Muscle of back (tissue), 13 donors: ENCODE measurements at places on chromosomes 3 and 15.
A peak's percentile ranks its signal among the peaks of the same experiment; 100 is the strongest.

- no peak for DNase-seq
Observed at GRCh38 chr15:63018639-63019038, 23.9 kb upstream of the TPM1 start.

GRCh38 chr15:27873039-27873438, 226.1 kb downstream of the OCA2 start:
- DNase-seq = no peak

DNA sequence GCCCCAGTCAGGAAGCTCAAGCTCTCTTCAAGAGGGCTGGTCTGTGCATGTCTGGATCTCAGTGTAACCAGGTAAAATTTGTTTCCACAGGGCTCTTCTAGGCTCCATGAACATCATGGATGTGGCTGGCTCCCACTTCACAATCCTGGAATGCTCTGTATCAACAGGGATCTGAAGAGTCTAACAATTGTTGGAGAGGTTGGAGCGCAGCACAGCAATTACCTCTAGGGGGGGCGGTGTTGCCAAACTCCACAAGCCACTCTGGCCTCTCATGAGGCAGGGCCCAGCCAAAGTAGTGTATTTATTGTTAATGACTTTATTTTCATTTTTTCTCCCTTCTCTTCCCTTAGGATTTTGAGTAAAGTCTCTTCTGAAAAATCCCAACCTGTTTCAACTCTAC, 6.1 kb upstream of the EIF2B5 start:
- no peak for DNase-seq

DNA sequence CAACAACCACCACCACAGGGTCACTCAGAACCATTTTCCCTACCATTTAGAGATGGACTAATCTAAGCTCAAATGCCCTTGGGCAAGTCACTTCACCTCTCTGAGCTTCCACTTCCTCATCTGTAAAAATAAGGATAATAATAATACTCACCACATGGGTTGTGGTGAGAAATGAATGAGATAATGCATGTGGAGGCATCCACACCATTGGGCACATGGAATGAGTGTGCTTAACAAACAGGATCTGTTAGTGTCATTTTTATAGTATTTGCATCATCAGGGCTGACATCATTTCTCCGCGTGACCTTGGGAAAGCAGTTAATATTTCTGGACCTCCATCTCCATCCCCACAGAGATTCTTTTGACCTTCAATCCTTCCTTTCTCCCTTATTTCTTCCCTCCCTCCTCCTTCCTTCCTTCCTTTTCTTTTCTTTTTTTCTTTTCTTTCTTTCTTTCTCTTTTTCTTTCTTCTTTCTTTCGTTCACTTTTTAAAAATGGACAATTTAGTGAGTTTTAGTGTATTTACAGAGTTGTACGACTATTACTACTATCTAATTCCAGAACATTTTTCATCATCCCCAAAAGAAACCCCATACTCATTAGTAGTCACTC, 7.7 kb upstream of the RFT1 start:
- no peak for DNase-seq

DNA sequence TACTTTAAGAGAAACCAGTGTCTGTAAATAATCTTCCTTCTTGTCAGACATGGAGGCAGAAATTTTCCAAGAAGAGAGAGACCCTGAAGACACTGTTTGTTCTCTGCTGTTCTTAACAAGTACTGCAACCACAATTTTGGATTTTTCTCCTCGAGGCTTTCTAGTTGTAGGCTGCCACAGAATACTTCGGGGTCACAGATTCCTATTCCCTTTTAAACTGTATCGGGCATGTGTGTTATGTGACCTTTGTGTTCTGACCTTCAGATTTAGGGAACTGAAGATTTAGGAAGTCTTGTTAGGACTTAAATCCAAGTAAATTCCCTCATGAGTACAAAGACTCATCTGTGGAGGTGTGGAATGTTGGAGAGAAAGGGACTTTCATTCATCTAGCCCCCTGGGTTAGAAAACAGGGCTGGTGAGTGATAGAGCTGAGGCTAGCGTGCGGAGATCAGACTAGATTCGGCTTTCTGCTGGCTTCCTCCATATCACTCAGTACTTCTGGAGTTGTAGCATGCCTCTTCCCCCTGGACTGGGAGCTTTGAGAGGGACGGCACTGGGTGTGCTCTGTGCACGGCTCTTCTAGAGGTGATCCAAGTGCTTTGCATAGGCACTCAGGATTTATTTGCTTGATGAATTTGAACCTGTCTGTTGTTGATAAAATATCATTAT, 237.0 kb downstream of the LPP start:
- no peak for DNase-seq

GRCh38 chr15:22947101-22948000, 32.8 kb downstream of the CYFIP1 start:
- DNase-seq = no peak

- DNase-seq = peak; percentile 75
Observed at GRCh38 chr3:12947504-12948369, 106.4 kb upstream of the RPL32 start.

DNA sequence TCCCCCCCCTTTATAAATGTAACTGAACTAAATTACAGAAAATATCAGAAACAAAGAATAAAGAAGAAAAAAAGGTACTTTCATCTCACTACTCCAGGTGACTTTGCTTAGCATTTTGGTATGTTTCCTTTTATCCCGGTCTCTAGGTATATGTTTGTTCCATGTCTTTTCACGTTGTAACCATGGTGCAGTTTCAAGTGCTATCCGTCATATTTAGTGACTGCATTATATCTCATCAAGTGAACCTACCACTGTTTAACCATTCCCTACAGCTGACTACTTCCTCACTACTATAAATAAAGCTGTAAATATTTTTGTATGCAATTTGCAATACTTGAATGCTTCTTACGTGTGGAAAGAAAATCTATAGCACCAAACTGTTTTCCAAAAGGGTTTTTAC, 2.2 kb downstream of the BTBD1 start:
- DNase-seq = no peak

GRCh38 chr3:123406598-123406997, 42.3 kb downstream of the ADCY5 start:
- DNase-seq = no peak

DNA sequence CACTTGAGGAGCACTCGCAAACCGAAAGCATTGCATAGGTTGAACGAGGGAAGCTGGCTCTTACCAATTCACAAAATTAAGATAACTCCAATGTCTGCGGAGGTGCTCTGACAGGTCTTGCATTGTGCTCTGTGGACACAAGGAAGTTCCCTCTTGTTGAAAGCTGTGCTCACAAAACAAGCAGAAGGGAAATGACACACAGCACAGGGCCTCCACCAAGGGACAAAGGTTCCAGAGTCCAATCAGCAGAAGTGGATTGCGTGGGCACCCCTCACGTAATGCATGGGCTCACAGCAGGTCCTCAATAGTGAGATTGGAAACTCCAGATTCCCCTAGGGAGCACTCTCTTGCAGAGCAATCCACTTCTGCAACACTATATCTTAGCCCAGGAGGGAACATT, 89.9 kb downstream of the ATP10A start:
- no peak for DNase-seq

DNA sequence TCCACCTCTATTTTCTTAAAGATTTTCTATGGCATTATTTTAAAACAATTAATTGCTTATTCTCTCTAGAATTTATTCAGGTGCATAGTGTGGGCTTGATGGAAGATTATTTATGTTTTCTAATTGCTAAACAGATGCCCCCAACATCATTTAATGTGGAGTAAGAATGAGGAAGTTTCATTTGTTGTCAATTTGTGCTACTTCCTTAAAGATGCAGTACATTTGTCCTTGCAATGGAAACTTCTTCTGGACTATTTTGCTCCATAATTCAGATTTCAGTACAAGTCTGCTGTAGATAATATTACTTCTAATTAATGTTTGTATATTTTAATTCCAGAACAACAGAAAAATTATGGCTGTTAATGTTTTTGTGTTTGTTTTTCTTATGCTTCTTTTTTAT, 104.8 kb downstream of the TGFBR2 start:
- DNase-seq = no peak

DNA sequence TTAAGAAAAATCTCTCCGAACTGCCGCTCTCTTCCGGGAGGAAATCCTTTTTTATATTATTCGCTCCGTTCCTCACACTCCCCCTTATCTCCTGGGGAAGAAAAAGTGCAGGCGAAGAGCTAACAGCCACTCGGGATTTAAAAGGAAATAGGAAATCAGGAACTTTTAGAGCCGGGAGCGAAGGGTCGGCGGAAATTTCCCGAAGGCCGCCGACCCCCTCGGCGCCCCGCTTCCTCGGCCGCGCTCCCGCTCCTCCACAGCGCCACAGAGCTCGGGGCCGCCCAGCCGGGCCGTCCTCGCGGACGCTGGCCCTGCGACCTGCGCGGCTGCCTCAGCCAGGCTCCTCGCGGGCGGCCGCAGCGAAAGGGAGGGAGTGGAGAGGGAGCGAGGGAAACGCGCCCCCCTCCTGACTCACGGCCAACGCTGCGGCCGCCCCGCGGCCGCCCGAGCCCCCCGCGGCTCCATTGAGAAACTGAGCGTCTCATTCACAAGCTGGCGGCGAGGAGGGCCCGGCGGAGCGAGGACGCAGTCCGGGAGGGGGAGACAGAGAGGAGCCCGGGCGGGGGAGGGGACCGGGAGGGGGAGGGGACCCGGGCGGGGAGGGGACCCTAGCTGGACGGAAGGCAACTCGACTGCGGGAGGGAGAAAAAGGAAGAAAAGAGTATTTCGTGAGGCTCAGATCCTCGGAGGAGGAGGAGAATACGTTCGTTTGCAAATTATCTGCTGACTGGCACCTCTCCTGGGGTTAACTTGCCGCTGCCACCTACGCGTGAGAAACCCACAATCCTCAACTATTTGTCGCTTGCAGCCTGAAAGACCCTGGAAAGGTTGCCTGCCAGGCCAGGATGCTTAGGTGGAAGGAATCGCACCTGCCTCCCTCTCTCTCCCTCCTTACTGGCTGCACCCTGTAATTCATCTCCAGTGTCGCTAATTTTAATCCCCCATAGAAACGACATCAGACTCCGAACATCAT, at the start of gene PTPN9:
Gene PTPN9 (minus strand): TSS at position 368 of the 973 bp plus-strand sequence. CDS start 539 bp downstream, outside the sequence.
- DNase-seq = peak; percentile 83

DNA sequence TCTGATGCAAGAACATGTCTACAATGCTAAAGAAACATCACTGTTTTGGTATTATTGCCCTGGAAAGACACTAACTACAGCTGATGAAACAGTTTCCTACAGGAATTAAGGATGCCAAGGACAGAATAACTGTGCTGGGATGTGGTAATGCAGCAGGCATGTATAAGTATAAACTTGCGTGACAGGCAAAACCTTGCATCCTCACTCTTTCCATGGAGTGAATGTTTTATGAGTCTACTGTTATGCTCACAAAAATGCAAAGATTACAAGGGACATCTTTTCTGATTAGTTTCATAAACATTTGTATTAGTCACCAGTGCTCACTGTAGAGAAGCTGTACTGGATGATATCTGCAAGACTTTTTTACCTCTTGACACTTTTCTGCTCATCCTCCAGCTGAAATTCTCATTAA, 143.6 kb downstream of the NAALADL2 start:
- DNase-seq = no peak

DNA sequence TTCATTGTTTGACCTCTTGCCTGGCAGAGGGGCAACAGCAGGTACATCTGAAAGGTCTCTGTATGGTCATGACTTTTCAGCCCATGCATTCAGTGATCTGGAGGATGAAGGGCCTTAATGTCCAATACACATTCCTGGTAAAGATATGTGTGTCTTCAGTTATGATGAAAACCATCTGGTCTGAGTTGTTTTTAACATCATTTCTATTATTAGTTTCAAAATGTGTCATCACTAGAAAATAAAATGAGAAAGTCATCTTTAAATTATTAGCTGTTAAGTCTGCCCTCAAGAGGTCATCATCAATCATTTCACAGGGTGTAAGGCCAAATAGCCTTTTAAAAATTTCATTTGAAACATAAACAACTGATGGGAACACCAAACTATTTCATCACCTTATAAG, 92.1 kb upstream of the PLSCR4 start:
- peak; percentile 34 for DNase-seq

GRCh38 chr3:175233957-175234940, 375.1 kb downstream of the NAALADL2 start:
- peak; percentile 42 for DNase-seq

DNA sequence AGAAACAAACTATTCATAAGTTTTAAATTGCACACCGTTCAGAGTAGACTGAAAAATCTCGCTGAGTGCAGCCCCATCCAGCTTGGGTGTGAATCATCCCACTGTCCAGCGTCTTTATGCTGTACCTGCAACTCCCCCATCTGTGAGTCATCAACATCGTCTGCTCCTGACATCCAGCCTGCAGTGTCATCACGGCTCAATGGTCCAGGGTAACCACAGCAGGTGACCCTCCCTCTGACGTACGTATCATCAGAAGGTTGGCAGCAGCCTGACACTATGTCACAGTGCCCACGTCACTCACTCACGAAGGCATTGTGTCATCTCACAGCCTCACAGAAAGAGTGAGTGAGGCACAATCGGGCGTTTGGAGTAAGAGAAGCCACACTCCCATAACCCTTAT, 65.2 kb downstream of the TPRA1 start:
- DNase-seq = no peak

GRCh38 chr3:165800970-165801369, 36.3 kb downstream of the BCHE start:
- no peak for DNase-seq

DNA sequence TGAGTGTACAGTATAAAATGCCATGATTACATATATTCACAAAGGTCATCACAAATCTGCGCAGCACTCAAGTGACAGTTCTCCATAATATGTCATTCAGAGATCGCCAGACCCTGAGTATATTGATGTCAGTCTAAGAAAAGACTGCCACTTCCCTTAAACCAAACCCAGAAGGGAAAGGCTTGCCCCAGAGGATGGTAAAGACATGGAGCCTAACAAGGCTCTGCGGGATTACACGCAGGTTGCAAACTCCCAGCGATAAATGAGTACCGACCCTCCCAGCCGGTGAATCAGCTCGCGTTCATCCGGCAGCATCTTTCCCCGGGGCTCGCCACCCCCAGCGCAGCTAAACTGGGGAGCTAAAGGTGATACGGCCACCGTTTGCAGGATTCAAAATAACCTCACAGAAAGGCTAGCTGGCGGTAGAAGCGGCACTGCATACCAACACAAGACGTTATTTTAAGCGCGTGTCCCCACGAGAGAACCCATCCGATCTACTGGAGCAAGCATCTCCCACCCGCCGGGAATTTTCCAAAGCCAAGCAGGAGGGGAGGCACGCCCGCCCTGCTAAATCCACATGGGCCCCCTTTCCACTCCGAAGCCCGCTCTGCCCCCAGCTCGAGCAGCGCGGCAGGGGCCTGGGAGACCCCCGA, 643 bp downstream of the MYO5A start:
- DNase-seq = no peak

DNA sequence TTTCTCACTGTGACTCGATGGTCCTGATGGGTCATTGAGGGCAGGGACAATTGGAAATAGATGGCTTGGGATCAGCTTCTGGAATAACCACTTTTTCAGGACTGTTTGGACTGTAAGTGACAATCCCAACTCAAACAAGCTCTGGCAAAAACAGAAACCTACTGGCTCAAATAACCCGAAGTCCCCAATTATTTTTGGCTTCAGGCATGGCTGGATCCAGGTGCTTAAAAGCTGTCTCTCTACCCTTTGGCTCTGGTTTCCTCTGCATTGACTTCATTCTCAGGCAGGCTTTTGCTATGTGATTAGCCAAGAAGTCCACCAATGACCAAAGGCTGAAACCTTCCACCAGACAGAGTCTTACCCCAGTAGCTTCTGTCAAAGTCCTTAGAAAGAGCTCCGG, 92.9 kb upstream of the PRR23E start:
- DNase-seq = no peak
